ENCODE measurements at places on chromosomes 1 and 21. TPM values are rescaled to one million over a fixed set of nuclear protein-coding genes. Genes with fewer than 3 reads are reported as not detected.

HTR6 gene
- total RNA-seq: 0.16 TPM

DNA sequence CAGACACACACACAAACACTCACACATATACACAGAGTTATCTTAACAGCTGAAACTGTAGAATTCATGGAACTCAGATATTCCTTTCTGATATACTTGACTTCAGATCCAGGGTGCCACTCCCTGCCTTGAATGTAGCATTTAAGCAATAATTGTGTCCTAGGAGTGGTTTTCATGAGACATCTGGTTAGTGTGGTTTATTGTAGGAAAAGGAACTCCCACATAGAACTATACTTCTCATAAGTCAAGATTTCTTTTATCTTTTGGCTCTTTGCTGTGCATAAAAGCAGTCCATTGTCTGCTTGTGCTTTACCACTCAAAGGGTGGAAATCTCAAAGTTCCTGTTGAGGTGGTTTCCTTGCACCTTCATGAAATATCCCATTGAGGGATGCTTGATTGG, 272.6 kb upstream of the SGIP1 start:
- DNase-seq: no peak

ATP5PO gene
- total RNA-seq: 248 TPM

IRF6 gene
- not detected for total RNA-seq

- DNase-seq: peak; percentile 51
Measured at GRCh38 chr1:6359216-6360116, 34.1 kb downstream of the ACOT7 start.

Data from SK-MEL-5 (cell line).